ENCODE measurements at places on chromosomes 1 and 21.
A peak's percentile ranks its signal among the peaks of the same experiment; 100 is the strongest.

GRCh38 chr1:167276969-167277368 is 56.3 kb downstream of the POU2F1 start:
- DNase-seq, result no peak

DNA sequence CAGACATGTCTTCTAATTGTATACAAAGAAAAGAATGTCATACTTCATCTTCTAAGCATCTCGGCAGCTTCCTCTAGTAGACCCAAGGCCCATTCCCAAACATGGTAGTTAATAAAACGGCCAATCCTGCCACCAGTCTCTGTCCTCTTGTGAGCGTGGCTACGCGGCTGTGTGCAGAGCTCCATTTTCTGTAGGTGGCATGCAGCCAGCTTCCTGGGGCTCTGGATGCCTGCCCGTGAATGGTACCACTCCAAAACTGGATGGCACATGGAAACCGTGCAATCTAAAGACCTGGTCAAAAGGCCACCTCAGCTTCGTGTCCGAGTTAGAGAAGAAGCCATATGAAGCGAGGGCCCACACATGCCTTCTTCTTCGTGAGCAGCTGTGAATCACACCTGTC is 110.7 kb downstream of the SIPA1L2 start:
- no peak for DNase-seq

- DNase-seq, result no peak
Observed at GRCh38 chr1:209376774-209377173, 206.7 kb upstream of the CAMK1G start.

GRCh38 chr1:72397786-72398185 is 115.4 kb upstream of the NEGR1 start:
- peak; percentile 42 for DNase-seq

- DNase-seq, result no peak
Observed at GRCh38 chr1:175270361-175270760, 77.8 kb upstream of the KIAA0040 start.

- DNase-seq, result no peak
Observed at GRCh38 chr1:30822006-30822405, 64.4 kb upstream of the LAPTM5 start.

DNA sequence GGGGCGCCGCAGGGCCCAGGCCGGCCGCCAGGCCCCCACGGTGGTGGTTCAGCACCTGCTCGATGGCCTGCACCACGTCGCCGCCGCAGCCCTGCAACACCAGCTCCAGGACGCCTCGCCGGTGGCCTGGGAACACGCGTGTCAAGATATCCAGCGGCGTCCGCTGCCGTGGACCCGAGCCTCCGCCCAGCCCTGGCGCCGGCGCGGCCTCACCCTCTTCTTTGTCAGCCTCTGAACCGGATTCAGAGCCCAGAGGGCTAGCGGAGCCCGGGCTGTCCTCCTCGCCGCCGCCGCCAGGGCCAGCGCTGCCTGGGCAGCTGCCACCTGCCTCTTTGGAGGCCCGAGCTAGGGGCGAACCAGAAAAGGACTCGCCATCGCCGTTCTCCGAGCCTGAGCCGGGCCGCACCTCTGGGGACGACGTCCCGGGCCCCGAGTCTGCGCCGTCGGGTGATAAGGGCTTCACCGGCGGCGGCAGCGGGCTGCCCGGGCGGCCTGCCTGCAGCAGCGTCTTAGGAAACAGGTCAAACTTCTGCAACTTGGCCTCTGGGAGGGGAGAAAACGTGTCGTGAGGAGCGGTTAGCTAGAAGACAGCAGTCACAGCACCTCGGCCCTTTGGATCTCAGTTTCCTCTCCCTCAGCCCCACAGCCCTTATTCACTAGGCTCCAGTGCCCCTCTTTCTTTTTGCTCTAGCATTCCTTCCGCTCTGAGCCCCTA is 3.9 kb downstream of the DMRTA2 start:
- no peak for DNase-seq

GRCh38 chr1:159751031-159751430 is 29.7 kb upstream of the DUSP23 start:
- DNase-seq, result no peak

- DNase-seq, result no peak
Observed at GRCh38 chr1:46406881-46407608, 12.9 kb downstream of the FAAH start.

DNA sequence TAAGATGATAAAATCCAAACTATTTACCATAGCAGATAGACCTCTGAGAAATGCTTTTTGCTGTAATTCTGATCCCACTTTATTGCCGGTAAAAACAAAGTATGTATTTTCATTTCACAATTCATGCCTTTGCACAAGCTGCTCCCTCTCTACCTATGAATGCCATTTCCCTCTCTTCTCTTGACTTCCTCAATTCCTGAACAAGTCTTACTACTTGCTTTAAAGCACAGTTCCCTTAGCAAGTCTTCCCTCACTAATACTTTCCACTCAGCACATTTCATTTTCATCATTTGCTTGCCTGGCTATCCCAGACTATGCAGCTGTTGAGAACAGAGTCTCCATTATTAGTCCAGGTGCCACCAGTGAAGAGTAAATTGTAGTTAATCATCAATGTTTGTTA is 13.8 kb downstream of the GPATCH2 start:
- no peak for DNase-seq

DNA sequence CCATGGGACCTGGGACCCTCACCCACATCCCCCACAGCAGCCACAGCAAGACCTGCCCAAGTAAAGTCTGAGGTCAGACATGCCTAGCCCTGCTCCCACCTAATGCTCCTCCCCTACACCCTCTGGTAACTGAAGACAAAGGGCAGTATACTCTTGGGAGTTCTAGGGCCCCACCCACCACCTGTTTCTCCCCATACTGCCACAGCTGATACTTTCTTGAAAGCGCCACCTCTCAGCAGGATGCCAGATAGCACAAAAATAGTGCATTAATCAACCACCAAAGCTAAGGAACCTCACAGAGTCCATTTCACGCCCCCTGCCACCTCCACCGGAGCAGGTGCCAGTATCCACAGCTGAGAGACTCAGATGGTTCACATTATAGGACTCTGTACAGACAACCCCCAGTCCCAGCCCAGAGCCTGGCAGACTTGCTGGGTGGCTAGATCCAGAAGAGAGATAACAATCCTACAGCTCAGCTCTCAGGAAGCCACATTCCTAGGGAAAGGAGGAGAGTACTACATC is 238.1 kb downstream of the LRRC40 start:
- no peak for DNase-seq

GRCh38 chr1:60809204-60809980 is 273.0 kb upstream of the NFIA start:
- DNase-seq, result no peak

DNA sequence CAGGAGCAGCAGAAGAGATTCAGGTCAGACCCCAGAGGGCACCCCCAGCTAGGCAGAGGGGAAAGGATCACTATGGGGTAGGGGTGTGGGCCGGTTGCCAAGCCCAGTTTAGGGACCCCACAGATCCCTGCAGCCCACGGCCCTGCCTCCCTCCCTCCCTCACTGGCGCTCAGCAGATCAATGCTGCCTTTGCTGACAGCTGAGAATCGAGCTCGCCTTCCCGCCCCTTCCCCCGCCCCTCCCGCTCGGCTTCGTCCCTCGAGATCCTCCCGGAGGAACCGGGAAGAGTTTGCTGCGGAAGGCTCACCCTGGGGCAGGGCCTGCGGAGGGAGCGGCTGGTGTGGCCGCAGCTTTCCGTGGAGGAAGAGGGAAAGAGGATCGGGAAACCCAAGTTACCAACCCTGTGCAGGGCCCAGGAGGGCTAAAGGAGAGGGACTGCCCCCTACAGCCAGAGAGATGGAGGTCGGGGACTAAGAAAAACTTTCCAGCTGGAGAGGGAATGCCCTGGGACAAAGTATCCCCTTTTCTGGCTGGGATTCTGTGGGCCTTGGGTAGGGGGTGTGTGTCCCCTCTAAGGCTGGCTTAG is 1.1 kb upstream of the KCNQ4 start:
- no peak for DNase-seq

GRCh38 chr1:67372136-67372535 is 58.1 kb downstream of the SERBP1 start:
- no peak for DNase-seq

- DNase-seq, result no peak
Observed at GRCh38 chr1:208009303-208009702, 98.4 kb upstream of the CD34 start.

Measured in stromal cell of bone marrow (primary cell).